ENCODE measurements at places on chromosomes 6 and 20.
A peak's percentile ranks its signal among the peaks of the same experiment; 100 is the strongest.

- DNase-seq, result peak; percentile 66
Observed at GRCh38 chr20:21235484-21236445, 67.4 kb upstream of the XRN2 start.

GRCh38 chr6:146149770-146150169, 120.9 kb downstream of the GRM1 start:
- no peak for DNase-seq

DNA sequence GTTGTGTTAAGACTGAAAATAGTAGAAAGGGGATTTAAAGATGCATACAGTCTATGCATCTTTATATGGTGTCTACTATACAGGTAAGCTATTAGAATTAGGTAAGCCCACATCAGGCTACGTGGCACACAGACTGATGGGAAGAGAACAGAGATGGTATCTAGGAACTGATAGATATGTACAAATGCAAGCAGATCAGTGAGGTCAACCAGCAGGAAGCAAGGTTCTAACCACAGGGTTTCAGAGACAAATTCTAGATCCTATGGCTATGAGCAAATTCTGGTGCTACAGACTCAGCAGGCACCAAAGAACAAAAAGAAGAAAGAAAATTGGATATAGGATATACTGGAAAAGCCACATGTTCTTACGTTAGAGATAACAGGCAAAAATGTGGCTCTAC, 110.6 kb downstream of the TRDN start:
- DNase-seq, result no peak

DNA sequence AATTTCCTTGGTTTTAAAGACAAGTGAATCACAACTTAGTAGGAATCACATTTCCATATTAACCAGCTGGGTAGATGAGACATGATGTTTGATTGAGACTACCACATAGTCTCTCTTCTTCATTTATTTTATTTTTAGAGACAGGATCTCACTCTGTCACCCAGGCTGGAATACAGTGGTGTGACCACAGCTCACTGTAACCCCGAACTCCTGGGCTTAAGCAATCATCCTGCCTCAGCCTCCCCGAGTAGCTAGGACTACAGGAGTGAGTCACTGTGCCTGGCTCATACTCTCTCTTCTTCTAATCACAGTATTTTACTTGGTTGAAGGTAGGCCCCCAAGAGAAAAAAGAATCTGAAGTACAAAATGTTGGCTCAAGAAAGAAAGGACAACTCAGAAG, 80.2 kb upstream of the ASF1A start:
- DNase-seq, result no peak

GRCh38 chr6:40256831-40257230, 322.6 kb upstream of the MOCS1 start:
- no peak for DNase-seq

DNA sequence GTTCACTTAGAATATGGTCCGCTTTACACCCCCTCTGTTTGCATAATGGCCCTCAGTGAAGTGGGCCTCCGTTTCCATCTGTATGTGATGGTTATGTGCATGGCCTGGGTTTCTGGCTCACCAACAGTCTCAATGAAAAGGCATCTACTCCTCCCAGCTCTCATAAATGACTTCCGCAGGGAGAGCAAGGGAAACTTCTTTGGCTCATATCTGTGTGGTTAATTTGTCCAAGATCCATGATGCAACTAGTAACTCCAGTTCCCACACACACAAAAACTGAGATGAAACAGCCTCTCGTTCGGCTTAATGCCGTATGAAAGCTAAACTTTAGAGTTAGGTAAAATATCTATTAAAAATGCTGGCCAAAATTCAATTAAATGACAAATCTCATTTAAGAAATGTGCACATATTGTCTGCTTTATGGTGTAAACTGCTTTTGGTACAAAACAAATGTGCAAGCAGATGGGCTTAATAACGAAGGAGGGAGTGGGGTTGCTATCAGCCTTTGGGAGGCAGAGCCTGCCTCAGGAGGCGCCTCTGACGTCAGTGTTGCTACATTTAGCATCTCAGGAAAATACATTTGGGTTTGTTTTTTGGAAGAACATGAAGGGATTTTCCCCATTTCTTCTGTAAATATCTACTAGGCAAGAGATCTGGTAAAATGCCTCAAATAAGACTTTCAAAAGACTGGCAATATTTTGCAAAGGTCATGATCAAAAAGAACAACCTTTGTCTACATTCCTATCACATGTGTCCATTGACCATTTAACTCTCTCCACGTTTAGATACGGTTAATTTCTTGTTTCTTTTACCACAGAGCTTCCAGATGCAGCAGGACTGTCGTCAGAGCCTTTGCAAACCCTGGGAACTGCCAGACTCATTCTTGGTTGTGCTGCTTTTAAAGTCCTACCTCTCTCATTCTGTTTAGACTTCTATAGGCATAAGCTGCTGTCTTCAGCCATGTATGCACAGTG, 96.8 kb downstream of the ARMC2 start:
- no peak for DNase-seq

DNA sequence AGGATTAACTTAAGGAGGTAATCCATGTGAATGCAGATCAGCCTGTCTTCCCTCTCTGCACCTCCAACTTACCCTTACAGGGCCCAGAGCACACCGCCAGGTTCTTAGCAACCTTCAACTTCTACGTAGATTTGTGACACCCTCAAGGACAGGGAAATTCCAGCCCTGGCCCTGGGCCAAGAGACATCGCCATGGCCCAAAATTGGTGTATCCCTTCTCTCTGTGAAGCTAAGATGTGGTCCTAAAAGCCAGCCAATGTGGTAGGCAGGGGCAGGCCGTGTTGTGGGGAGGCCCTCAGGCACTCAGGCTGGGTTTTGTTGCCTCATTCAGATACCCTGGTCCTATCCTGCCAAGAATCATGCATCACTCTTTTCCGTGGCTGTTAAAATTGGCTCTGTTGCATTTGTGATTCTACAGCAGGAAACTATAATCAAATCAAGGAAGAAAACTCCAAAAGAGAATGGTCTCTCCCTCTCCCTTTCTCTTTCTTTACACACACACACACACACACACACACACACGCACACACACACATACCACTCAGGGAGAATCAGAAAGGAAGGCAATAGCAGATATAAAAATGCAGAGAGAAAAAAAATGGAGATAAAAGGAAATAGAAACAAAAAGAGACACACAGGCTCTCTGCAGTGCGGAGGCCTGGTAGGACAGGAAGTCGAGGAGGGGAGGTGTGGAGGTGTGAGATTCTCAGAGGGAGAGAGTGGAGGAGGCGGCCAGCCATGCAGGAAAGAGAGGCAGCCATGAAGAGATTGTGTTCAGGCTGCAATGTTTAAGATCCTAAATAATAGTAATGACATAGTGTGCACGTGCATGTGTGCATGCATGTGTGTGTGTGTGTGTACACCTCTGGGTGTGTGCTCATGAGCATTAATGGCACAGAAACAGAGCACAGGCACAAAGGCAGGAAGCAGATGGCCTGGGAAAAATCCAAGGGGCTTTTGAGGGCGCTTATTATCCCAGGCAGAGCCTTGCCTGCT, 201.8 kb upstream of the LRFN2 start:
- DNase-seq, result no peak

- peak; percentile 28 for DNase-seq
Observed at GRCh38 chr6:93721386-93722048, 302.2 kb upstream of the EPHA7 start.

GRCh38 chr20:53672484-53673129, 79.0 kb upstream of the ZNF217 start:
- no peak for DNase-seq

GRCh38 chr6:84976526-84977362, 212.3 kb upstream of the TBX18 start:
- DNase-seq, result no peak

DNA sequence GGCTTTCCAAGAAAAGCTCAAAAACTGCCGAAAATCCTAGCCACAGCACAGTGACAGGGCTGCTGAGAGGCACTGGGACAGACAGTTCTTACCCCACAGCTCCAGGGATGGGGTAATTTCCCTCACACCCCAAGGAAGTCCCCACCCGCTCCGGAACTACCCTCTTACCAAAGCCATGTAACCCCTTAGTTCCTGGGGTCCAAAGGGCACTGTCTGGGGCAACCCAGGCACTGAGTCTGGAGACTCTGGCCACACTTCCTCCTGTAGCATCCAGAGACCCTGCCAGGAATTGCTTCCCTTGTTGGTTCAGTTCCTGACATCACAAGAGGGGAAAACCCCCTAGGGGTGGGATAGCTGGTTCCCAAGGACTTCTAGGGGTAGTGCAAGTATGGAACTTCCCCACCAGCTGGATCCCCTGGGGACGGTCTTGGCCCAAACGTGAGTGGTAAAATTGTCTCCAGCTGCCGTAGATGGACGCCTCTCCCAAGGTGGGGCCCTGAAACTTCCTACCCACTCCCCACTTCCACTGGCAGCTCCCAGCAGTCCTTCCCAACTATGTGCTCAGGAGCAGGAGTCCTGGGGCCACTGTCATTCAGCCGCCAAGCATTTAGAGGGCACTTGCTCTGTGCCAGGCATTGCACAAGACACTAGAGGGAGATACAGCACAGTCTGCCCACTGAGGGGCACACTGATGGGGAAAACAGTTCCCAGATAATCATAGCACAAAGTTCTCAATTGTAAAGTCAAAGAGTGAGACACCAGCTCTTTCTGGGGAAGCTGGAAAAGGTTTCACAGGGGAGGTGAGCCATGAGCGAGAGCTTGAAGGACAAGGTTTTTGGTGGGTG, 17.2 kb upstream of the HCK start:
- DNase-seq, result peak; percentile 34

- DNase-seq, result peak; percentile 92
Observed at GRCh38 chr6:144036064-144036834, 28.2 kb upstream of the PLAGL1 start.

- DNase-seq, result no peak
Observed at GRCh38 chr6:42431356-42431755, 20.4 kb downstream of the TRERF1 start.

DNA sequence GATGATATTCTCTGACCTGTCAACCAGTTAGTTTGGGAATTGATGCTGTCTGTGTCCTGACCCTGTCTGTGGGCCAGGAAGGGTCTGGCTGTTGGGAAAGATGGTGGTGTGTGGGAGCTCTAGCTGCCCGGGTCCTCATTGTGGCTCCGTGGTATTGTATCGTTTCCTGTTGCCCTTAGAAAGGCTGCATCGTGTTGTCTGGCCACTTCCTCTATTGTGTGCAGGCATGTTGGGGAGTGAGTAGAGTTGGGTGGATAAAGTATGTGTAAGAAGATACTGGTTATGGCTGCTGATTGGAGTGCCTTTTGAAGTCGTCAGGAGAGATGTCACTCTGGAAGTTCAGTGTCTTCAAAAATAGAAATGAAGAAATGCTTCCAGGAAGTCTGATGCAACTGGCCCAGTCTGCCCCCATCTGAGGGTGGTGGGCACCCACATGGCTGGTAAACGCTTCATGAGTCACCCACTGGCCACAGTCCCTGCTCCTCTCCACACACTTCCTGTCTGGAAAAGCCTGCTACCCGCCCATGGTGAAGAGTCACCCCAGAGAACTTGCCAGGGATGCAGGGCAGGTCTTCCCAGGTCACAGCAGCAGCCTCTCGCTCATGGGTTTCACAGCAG, 27.9 kb downstream of the PPARD start:
- DNase-seq, result peak; percentile 100

DNA sequence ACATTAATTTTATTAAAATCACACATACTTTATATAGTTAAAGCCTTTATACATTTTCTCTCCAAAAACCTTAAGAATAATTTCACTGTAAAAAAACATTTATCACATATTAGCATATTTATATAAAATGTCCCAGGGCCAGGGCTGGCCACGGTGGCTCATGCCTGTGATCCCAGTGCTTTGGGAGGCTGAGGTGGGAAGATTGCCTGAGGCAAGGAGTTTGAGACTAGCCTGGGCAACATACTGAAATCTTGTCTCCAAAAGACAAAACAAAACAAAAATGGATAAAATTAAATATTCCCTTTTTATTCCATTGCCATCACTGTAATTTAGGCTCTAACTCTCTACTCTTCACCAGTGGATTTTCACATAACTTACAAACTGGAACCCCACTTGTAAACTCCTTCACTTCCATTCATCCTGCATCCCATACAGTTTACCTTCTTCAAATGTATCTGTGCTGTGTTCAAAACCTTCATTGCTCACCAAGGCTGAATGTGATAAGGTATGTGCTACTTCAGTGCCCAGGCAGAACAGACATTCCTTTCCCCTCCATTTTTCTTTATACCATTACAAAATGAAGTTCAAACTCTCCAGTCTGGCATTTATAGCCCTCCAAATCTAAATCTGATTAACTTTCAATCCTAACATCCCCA, 42.9 kb upstream of the PIM1 start:
- no peak for DNase-seq

GRCh38 chr6:135600931-135601330, 103.4 kb upstream of the AHI1 start:
- no peak for DNase-seq
